ENCODE measurements at places on chromosomes 7 and 10. TPM values are rescaled to one million over a fixed set of nuclear protein-coding genes. Genes with fewer than 3 reads are reported as not detected.

DNA sequence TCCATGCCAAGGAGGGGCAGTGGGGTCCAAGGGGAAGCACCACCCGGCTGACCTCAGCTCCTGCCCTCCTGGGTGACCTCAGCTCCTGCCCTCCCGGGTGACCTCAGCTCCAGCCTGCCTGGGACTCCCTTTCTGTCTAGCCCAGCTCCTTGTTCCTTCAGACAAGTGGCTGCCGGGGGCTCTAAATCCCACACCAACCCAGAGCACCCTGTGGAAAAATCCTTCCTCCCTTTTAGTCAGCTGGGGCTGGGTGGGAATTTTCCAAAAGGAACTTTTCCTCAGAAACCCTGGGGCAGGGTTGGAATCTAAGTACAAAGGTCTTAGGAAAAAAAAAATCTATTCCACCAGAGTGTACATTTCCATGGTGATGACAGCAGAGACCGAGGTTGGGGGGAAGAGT, 36.3 kb downstream of the AKR1B1 start:
- H3K4me1 ChIP-seq: no peaks in the 10 kb centered on the region
- no peaks in the 10 kb centered on the region for H3K36me3 ChIP-seq
- H3K27me3 ChIP-seq: no peaks in the 10 kb centered on the region
- H3K4me3 ChIP-seq: no peak overlapping the region
- DNase-seq: no peak

GRCh38 chr7:42161110-42161509, 75.9 kb downstream of the GLI3 start:
- H3K4me3 ChIP-seq: no peak overlapping the region
- H3K4me1 ChIP-seq: peaks cover 13% of the 10 kb centered on the region
- no peaks in the 10 kb centered on the region for H3K27me3 ChIP-seq
- H3K27ac ChIP-seq: no peak overlapping the region
- DNase-seq: no peak
- no peaks in the 10 kb centered on the region for H3K36me3 ChIP-seq

DNA sequence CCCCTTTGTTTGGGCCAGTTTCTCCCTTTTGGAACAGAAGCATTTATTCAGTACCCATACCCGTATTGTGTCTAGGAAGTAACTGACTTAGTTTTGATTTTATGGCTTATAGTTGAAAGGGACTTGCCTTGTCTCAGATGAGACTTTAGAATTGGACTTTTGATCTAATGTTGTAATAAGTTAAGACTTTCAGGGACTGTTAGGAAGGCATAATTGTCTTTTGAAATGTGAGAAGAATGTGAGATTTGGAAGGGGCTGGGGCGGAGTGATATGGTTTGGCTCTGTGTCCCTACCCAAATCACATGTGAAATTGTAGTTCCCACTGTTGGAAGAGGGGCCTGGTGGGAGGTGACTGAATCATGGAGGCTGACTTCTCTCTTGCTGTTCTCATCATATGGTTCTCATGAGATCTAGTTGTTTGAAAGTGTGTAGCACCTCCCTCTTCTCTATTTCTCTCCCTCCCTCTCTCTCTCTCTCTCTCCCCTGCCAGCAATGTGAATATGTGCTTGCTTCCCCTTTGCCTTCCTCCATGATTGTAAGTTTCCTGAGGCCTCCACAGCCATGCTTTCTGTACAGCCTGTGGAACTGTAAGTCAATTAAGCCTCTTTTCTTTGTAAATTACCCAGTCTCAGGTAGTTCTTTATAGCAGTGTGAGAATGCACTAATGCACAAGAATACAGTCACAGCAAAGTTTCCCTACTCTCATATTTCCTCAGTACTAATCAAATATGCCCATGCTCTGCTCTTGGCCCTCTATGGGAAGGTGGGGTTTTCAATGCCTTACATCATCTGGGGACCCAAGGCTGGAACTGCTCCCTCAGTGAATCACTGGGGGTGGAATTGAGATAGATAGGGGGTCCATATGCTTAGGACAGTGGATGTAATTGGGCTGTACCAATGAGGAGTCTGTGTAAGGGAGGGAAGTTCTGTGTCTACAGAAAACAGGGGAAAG, 17.2 kb upstream of the AKR1C1 start:
- DNase-seq: no peak
- H3K4me3 ChIP-seq: no peak overlapping the region
- H3K27ac ChIP-seq: no peak overlapping the region
- no peaks in the 10 kb centered on the region for H3K27me3 ChIP-seq
- H3K4me1 ChIP-seq: no peaks in the 10 kb centered on the region
- H3K36me3 ChIP-seq: no peaks in the 10 kb centered on the region

GRCh38 chr7:126065766-126066165, 1136.1 kb upstream of the POT1 start:
- H3K4me3 ChIP-seq: no peak overlapping the region
- DNase-seq: no peak
- H3K27ac ChIP-seq: no peak overlapping the region
- H3K4me1 ChIP-seq: no peaks in the 10 kb centered on the region
- H3K27me3 ChIP-seq: no peaks in the 10 kb centered on the region

GRCh38 chr10:112373912-112374338, at the start of gene ACSL5:
ACSL5 (plus strand) TSS chr10:112374116; CDS start chr10:112394947, 20,831 bp downstream.
- H3K36me3 ChIP-seq: no peaks in the 10 kb centered on the region
- DNase-seq: no peak
- no peaks in the 10 kb centered on the region for H3K4me1 ChIP-seq
- no peak within 1 kb of the TSS for H3K4me3 ChIP-seq
- no peaks in the 10 kb centered on the region for H3K27me3 ChIP-seq
- no peak within 1 kb of the TSS for H3K27ac ChIP-seq

GRCh38 chr7:14821757-14822480, 80.6 kb downstream of the DGKB start:
- no peaks in the 10 kb centered on the region for H3K36me3 ChIP-seq
- DNase-seq: no peak
- H3K27me3 ChIP-seq: no peaks in the 10 kb centered on the region
- H3K27ac ChIP-seq: no peak overlapping the region
- H3K4me3 ChIP-seq: no peak overlapping the region

GRCh38 chr10:33193701-33194521, 140.6 kb downstream of the NRP1 start:
- H3K4me3 ChIP-seq: no peak overlapping the region
- no peak overlapping the region for H3K27ac ChIP-seq
- peak; percentile 65 for DNase-seq
- peaks cover 48% of the 10 kb centered on the region for H3K36me3 ChIP-seq
- no peaks in the 10 kb centered on the region for H3K27me3 ChIP-seq

GRCh38 chr10:72846238-72846637, 47.3 kb upstream of the OIT3 start:
- no peak overlapping the region for H3K4me3 ChIP-seq
- no peaks in the 10 kb centered on the region for H3K4me1 ChIP-seq
- no peaks in the 10 kb centered on the region for H3K27me3 ChIP-seq
- H3K27ac ChIP-seq: no peak overlapping the region

- no peaks in the 10 kb centered on the region for H3K36me3 ChIP-seq
- no peak overlapping the region for H3K27ac ChIP-seq
- H3K27me3 ChIP-seq: no peaks in the 10 kb centered on the region
These were observed 386.7 kb downstream of the CALN1 start for GRCh38 chr7:72025381-72025960.

DNA sequence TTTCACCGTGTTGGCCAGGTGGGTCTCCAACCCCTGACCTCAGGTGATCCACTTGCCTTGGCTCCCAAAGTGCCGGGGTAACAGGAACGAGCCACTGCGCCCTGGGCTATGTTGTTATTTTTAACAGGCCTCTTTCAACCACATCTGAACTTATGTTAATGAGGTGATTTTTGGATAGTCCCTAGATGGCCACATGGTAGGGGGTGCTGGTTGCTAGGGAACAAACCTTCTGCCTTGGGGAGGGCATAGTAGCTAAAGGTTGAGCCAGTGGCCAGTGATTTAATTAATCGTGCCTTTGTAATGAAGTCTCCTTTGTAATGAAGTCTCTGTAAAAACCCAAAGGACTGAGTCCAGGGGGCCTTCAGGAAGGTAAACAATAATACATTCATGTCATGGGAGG, 9.1 kb downstream of the COMTD1 start:
- H3K27me3 ChIP-seq: no peaks in the 10 kb centered on the region
- H3K27ac ChIP-seq: peak overlapping the region; percentile 100
- peaks cover 35% of the 10 kb centered on the region for H3K4me1 ChIP-seq
- no peak overlapping the region for H3K4me3 ChIP-seq
- H3K36me3 ChIP-seq: peaks cover 45% of the 10 kb centered on the region
- DNase-seq: no peak

DNA sequence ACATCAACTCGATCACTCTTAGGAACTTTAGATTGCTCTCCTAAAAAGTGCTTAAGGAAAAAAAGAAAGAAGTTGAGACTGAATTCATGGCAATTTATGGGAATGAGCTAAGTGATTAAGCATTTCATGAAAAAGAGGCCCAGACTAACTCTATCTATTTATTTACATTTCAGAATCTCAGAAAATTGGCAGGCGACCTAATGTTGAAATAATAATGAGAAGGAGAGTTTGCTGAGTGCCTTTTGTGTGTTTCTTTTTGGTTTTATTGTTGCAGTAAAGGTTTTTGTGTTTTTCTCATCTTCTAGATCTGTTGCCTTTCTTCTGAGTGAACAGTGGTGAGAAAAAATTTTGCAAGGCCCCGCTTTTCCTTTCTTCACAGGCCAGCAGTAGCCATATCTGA, 3.8 kb downstream of the GRK5 start:
- peaks cover 22% of the 10 kb centered on the region for H3K4me1 ChIP-seq
- H3K4me3 ChIP-seq: no peak overlapping the region
- H3K27ac ChIP-seq: no peak overlapping the region
- DNase-seq: peak; percentile 77
- H3K27me3 ChIP-seq: no peaks in the 10 kb centered on the region
- no peaks in the 10 kb centered on the region for H3K36me3 ChIP-seq

- no peaks in the 10 kb centered on the region for H3K36me3 ChIP-seq
- H3K4me1 ChIP-seq: no peaks in the 10 kb centered on the region
- H3K27me3 ChIP-seq: no peaks in the 10 kb centered on the region
These were observed 235.2 kb downstream of the WDR37 start for GRCh38 chr10:1291178-1292090.

GRCh38 chr10:44756216-44756615, 154.9 kb upstream of the TMEM72 start:
- H3K27ac ChIP-seq: no peak overlapping the region
- H3K27me3 ChIP-seq: no peaks in the 10 kb centered on the region
- H3K36me3 ChIP-seq: no peaks in the 10 kb centered on the region
- H3K4me1 ChIP-seq: no peaks in the 10 kb centered on the region
- no peak for DNase-seq

DNA sequence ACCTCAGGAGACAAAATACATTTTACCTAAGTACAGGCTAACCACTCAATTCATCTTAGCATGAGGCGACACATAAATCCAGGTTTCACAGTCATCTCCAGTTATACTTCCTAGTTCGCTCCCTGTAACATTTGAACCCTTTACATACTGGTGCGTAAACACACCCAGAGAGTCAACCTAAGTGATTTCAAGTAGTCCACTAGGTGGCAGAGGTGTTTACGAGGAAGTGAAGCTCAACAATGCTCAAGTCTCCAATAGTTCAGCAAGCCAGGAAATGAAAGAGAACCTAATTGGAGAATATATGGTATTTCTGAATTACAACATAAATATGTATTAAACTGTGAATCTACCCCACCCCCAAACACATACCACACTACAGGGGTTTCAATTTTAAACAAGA, 76.3 kb upstream of the ABCB5 start:
- no peaks in the 10 kb centered on the region for H3K27me3 ChIP-seq
- H3K27ac ChIP-seq: no peak overlapping the region
- no peak for DNase-seq
- no peak overlapping the region for H3K4me3 ChIP-seq

DNA sequence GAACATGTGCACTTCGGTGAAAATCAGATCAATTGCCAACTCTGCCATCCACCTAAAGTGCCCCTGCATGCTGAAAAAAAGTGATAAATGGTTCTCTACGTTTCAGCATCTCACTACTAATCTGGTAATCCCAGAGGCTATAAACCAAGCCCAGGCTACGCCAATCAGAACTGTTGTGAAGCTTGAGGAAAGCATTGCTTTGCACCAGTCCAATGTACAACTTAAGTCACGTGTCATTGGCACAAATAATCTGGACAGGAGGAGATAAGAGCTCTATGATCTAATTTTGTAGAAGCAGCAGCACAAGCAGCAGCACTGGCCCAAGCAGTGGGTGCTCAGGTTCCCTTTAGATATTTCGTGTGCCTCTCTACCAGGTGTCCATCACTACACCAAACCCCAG, 4.4 kb upstream of the EGR2 start:
- H3K27me3 ChIP-seq: peaks cover 87% of the 10 kb centered on the region
- no peak for DNase-seq
- no peak overlapping the region for H3K27ac ChIP-seq
- no peaks in the 10 kb centered on the region for H3K36me3 ChIP-seq

- H3K27ac ChIP-seq: no peak overlapping the region
- no peaks in the 10 kb centered on the region for H3K36me3 ChIP-seq
- no peaks in the 10 kb centered on the region for H3K4me1 ChIP-seq
- no peak overlapping the region for H3K4me3 ChIP-seq
- H3K27me3 ChIP-seq: no peaks in the 10 kb centered on the region
These were observed 14.8 kb upstream of the ZC3HAV1 start for GRCh38 chr7:139124084-139124914.

DNA sequence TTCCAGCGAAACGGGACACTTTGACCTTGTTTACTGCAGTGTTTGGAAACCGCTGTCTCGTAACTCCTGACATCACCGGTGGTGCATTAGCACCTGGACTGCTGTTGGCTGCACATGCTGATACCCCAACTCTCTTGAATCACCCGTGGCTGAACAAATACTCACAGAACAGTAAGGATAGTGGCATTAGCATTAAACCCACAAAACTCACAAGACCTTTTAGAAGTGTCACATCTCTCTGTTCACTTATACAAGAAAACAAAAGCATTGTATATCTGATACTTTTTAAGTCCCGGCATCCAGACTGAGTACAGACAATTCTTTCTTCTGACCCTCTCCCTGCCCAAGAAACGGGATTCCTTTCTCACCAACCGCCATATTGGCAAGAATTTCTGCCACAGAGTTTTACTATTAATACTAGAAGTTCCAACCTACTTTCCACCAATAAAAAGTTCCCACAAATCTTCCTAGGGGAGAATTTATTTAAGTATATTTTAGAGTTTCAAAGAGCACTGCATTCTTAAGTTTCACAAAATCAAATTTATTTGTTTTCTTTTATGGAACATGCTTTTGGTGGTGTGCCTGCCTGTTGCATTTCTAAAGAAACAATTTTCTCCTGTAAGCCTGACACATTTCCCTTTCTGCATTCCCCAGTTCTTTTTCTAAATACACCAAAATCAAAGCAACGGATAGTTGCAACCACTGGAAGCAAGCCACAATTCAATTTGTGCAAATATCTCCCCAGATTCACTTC, 208.4 kb upstream of the KLF14 start:
- H3K4me3 ChIP-seq: no peak overlapping the region
- no peak overlapping the region for H3K27ac ChIP-seq
- H3K4me1 ChIP-seq: peaks cover 3% of the 10 kb centered on the region

- no peaks in the 10 kb centered on the region for H3K4me1 ChIP-seq
- DNase-seq: no peak
- peaks cover 9% of the 10 kb centered on the region for H3K27me3 ChIP-seq
- H3K27ac ChIP-seq: no peak overlapping the region
- no peak overlapping the region for H3K4me3 ChIP-seq
These were observed 37.4 kb downstream of the FOXL3 start for GRCh38 chr7:327233-327931.

- no peak overlapping the region for H3K27ac ChIP-seq
- peaks cover 18% of the 10 kb centered on the region for H3K27me3 ChIP-seq
- H3K4me1 ChIP-seq: no peaks in the 10 kb centered on the region
These were observed 19.3 kb downstream of the PRSS2 start for GRCh38 chr7:142790056-142790455.

LAMB4 gene
- not detected for total RNA-seq

PIP4K2A gene
- total RNA-seq: 12.9 TPM

MMD2 gene
- not detected for total RNA-seq

LFNG gene
- 1.6 TPM for total RNA-seq

OGDH gene
- 111 TPM for total RNA-seq

BICC1 gene
- 11.3 TPM for total RNA-seq

NRAP gene
- not detected for total RNA-seq

Measured in cardiac muscle cell (in vitro differentiated cells and primary cell).